ENCODE measurements at places on chromosomes 3 and 15.

GRCh38 chr3:114827495-114827894, 319.6 kb downstream of the ZBTB20 start:
- DNase-seq, result no peak

DNA sequence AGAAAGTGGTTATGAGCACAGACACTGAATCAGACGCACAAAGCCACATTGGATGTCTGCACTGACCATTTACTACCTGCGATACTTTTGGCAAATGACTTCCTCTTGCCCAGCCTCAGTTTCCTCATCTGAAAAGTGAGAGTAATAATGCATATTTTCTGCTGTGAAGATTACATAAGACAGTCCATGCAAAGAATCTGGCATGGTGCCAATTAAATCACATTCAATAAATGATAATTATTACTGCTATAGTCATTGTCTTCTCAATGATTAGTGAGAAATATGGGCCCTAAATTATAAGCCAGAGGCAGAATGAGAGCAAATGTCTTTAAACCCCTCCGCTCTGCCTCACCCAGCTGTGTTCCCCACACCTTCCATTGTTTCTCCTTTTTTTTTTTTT, 16.0 kb upstream of the BCL2L10 start:
- DNase-seq, result no peak

DNA sequence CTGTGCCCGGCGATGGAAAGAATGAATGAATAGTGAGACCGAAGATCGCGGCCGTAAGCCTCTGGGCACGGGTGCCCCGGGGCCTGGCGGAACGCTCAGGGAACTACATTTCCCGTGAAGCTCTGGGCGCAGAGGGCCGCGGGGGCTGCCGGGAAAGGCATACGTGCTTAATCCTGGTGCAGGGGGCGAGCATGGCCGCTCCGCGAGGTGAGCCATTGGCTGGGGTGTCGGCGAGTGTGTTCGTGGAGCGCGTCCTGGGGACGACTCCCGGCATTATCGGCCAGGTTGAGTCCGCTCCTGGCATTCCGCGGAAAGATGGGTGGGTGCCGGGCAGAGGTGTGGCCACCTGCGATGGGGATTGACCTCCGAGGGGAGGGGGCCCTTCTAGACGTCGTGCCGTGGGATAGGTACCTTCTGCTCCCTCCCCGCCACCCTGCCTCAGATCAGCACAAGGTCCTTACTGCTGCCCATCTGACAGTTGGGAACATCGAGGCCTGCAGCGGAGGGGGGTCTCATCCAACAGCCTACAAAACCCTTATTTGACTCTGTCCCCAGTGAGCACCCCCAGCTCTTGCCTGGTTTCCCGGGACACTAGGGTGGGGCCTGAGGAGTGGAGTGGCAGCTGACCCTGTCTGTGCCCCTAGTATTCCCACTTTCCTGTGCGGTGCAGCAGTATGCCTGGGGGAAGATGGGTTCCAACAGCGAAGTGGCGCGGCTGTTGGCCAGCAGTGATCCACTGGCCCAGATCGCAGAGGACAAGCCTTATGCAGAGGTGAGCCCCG, at the start of gene MPI:
MPI (plus strand) TSS at position 160 of the 782 bp plus-strand sequence; CDS start at position 192, 32 bp downstream.
- peak; percentile 94 for DNase-seq

DNA sequence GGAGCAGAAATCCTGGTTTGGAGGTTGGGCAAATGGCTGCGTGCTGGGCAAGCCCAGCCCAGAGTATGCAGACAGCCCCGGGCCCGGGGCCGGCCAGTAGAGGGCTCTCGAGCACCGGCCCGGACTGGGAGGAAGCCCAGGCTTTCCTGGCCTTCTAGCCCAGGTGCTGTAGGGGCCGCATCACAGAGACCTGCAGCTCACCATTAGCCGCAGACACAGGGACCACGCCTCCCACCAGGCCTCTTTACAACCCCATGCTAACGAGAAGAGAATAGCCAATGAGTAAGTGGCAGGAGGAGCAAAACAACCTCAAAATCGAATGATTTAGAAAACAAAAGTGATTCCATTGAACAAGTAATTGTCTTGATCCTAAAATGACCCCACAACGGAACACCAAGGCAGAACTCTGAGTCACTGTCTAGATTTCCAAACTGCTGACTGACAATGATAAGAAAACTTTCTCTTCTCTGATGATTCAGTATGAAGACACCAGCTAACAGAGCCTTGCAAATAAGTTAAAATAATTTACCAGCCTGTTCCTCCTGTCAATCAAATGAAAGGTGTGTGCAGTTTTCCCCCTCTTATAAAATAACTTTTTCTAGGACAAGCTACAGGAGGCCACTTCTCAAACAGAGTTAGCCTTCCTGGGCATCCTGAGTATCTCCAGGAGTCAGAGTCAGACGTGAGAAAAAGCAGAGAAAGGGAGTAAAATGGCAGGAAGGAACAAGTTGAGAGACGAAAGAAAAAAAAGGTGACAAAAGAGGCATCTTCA, 102.2 kb downstream of the DGKG start:
- peak; percentile 81 for DNase-seq

- DNase-seq, result no peak
Observed at GRCh38 chr3:146814601-146815315, 209.6 kb upstream of the PLSCR5 start.

DNA sequence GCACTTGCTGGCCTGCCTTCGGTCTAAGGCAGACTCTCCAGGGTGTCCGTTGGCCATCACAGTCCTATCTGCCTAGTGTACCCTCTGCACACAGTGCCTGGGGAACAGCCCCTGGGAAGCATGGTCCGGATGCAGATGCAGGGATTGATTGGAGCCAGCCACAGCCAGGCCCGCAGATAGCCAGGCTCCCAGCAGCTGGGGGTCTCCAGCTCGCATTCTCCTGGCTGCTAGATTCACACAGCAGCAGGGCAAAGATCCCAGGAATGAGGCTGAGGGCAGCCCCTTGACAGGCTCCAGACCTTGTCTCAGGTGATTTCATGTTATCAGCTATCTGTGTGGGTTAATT, 41.4 kb downstream of the IRAK2 start:
- DNase-seq, result no peak

- DNase-seq, result no peak
Observed at GRCh38 chr3:183954875-183955274, 62.8 kb downstream of the ABCC5 start.

DNA sequence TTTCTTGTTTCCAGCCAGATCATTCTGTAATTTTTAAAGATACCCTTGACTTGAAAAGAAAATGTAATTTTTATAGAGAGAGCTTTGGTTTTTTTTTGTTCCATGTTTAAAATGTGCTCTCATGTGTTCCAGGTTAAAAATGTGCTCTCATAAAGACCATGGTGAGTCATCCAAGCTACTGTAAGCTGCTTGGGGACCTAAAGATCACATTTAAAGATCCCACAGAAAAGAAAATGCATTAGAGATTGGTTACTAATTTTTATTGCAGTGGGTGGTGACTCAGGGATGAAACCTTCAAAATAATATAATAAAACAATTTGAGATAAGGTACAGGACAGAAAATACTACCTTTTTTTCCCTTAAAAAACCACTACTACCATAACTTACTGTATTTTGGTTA, 11.0 kb downstream of the TCF12 start:
- no peak for DNase-seq

- DNase-seq, result peak; percentile 61
Observed at GRCh38 chr15:90603893-90604292, 74.2 kb downstream of the CRTC3 start.

- DNase-seq, result no peak
Observed at GRCh38 chr3:158718490-158719170, 13.6 kb downstream of the RARRES1 start.

- DNase-seq, result no peak
Observed at GRCh38 chr3:175274474-175275218, 415.5 kb downstream of the NAALADL2 start.

DNA sequence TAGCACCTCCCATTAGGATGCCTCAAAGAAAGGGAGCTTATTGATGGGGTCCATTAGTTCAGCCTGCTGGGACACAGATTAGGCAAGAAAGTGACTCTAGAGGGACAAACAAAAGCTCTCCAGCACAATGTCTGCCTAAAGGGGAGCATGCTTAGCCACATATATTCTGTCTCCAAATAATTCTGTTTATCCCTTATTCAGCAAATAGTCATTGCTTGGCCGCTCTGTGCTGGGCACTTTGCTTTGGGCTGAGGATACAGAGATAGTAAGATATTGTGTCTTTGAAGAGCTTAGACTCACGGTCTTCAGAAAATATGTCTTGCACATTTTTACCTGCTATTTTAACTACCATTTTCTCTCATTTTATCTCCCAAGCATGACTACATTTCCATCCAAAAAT, 159.8 kb downstream of the SYNPR start:
- DNase-seq, result no peak

DNA sequence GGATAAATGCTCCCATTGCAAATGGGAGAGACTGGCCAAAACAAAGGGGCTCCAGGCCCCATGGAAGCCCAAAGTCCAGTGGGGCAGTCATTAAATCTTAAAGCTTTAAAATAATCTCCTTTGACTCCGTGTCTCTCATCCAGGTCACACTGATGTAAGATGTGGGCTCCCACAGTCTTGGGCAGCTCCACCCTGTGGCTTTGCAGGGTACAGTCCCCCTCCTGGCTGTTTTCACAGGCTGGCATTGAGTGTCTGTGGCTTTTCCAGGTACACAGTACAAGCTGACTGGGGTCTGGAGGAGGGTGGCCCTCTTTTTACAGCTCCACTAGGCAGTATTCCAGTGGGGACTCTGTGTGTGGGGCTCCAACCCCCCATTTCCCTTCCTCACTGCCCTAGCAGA, 45.9 kb downstream of the NIPA2 start:
- peak; percentile 36 for DNase-seq

DNA sequence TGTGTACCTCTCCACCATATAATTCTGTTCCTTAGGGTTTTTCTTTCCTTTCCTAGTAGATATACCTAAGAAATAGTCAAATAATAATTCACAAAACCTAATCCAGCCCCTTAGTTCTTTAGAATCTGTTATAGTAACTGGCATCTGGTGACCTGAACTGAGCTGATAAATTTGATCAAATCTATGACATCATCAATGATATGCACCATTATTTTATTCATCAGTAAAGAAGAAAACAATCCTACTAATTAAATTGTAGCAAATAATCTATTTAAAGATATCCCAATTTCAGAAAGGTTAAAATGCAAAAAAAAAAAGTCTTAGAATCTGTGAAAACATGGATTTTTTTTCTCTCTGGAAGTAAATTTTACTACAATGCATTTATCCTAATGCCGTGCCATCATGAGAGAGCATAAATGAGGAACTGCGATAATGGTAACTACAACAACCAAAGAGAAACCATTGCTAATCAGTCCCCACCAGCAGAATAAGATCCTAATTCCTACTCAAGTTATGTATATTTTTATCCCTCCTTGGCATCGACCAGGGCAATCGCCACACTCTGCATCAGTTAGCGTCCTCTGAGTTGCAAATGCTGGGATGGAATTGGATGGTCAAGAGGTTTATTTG, 6.6 kb upstream of the MNS1 start:
- DNase-seq, result no peak

GRCh38 chr3:55774856-55775255, 287.8 kb upstream of the WNT5A start:
- no peak for DNase-seq

GRCh38 chr3:111541911-111542483, at the start of gene CD96:
Gene CD96, plus strand, starts transcription at chr3:111542197. Its CDS starts 52 bp downstream, at chr3:111542249.
- DNase-seq, result peak; percentile 74

GRCh38 chr3:168360993-168361392, 265.3 kb upstream of the GOLIM4 start:
- DNase-seq, result no peak

DNA sequence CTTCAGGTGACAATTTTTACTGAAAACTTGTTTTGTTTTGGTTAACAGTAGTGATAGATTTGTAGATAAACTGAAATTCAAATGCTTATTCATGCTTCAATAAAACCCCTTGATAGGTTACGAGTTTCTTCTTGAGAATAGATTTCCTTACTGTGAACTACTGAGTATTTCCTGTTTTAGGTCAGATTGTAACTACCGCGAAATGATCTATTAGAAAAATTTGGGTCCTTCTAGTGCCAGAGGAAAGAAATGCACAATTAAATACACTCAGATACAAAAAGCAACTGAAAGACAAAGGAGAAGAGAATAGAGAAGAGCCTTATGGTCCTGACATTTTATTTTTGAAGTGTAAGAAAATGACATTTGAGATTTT, 251.7 kb upstream of the TBL1XR1 start:
- no peak for DNase-seq

- DNase-seq, result no peak
Observed at GRCh38 chr15:62546628-62547027, 381.5 kb upstream of the C2CD4B start.

GRCh38 chr15:53068636-53069035, 278.5 kb upstream of the ONECUT1 start:
- DNase-seq, result no peak

DNA sequence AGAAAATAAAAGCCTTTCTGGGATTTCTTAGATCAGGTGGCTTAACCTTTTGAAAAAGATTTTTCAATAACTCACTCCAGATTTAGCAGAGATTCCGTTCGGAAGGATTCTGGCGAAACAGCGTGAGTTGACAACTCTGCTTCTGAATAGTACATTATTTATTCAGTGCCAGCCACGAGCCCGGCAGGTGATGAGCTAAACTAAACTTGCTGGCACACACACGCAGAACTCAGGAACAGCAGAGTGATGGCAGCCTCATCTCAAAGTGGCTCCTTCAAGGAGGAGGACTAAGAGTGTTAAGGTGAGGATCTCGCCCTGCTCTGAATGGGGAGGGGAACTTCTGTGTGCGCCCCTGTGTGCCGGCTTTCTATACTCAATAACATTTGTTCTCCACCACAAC, 114.3 kb downstream of the FAM43A start:
- DNase-seq, result no peak

- no peak for DNase-seq
Observed at GRCh38 chr3:76624164-76624563, 415.7 kb upstream of the ROBO2 start.
